ENCODE measurements at places on chromosomes 4 and X.

- DNase-seq, result no peak
- H3K4me3 ChIP-seq, result no peak overlapping the region
- H3K36me3 ChIP-seq, result no peaks in the 10 kb centered on the region
- H3K27me3 ChIP-seq, result no peaks in the 10 kb centered on the region
- H3K27ac ChIP-seq, result no peak overlapping the region
Measured at GRCh38 chr4:52296341-52296740, 245.2 kb downstream of the SPATA18 start.

DNA sequence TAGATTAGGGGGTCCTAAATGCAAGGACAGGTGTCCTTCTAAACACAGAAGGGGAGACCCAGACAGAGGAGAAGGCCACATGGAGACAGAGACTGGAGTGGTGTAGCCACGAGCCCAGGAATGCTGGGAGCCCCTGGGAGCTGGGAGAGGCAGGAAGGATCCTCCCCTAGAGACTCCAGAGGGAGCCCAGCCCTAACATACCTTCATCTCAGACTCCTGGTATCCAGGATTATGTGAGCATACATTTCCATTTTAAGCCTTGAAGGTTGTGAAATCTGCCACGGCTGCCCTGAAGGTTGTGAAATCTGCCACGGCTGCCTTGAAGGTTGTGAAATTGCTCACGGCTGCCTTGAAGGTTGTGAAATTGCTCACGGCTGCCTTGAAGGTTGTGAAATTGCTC is 148.4 kb downstream of the ASMT start:
- no peaks in the 10 kb centered on the region for H3K27me3 ChIP-seq
- no peaks in the 10 kb centered on the region for H3K36me3 ChIP-seq
- DNase-seq, result no peak
- H3K4me1 ChIP-seq, result no peaks in the 10 kb centered on the region
- no peak overlapping the region for H3K27ac ChIP-seq

GRCh38 chr4:183638436-183638835 is 20.5 kb downstream of the RWDD4 start:
- no peak for DNase-seq
- H3K4me1 ChIP-seq, result peaks cover 21% of the 10 kb centered on the region
- H3K27me3 ChIP-seq, result no peaks in the 10 kb centered on the region
- H3K4me3 ChIP-seq, result no peak overlapping the region
- H3K27ac ChIP-seq, result no peak overlapping the region

DNA sequence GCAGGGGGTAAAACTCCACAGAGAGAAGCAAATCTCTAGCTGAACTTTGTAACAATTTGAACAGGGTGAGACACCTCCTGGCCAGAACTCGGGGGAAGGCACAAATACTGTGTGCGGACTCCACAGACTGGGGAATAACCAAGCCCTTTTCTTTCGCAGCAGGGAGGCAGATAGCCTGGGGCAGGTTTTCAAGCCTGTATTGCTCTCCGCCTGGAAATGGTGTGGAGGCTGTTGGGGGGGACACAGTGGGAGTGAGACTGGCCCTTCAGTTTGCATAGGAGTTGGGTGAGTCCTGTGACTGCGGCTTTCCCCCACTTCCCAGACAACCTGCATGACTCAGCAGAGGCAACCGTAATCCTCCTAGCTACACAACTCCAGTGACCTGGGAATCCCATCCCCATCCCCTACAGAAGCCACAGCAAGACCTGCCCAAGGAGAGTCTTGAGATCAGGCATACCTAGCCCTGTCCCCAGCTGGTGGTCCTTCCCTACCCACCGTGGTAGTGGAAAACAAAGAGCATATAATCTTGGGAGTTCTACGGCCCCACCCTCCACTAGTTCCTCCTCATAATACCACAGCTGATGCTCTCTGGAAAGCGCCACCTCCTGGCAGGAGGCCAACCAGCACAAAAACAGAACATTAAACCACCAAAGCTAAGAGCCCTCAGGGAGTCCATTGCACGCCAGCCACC is 12.9 kb upstream of the SMPX start:
- H3K36me3 ChIP-seq, result no peaks in the 10 kb centered on the region
- no peak overlapping the region for H3K4me3 ChIP-seq
- H3K27ac ChIP-seq, result no peak overlapping the region
- no peaks in the 10 kb centered on the region for H3K27me3 ChIP-seq
- no peaks in the 10 kb centered on the region for H3K4me1 ChIP-seq
- no peak for DNase-seq

DNA sequence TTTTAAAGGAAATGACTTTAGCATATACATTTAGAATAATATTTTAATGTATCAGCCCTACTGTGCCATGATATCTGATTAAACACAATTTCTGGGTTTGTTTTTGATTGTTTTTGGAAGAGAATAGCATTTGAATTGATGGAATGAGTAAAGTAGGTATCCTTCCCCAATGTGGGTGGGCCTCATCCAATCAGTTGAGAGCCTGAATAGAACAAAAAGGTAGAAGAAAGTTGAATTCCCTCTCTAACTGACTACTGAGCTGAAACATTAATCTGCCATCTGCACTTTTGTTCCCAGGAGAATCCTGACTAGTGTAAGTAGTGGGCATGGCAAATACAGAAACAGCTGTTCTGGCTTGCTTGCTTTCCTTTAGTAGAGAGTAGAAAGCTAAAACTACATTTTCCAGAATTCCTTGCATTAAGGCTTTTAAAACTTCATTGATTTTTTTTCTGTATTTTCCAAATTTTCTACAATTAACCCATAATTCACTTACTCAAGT is 9.7 kb upstream of the SEC24D start:
- no peak overlapping the region for H3K27ac ChIP-seq
- no peak for DNase-seq
- H3K4me3 ChIP-seq, result no peak overlapping the region
- H3K4me1 ChIP-seq, result no peaks in the 10 kb centered on the region
- no peaks in the 10 kb centered on the region for H3K27me3 ChIP-seq

DNA sequence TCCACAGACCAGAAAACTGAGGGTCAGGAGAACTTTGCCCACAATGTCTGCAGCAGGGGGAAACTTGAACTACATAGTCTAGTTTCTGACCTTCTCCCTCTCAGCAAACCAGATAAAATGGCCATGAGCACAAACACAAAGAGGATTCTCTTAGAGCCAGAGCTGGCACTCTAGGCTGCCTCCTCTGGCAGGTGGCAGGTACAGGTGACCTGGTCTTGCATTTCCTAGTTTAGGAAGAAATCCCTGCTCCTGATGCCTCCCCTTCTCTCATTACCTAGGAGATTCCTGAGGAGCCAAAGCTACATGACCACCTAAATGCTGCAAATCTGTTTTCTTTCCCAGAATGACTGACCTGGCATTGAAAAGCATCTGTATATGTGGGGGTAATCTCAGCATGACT is 45.1 kb downstream of the ARHGEF9 start:
- no peaks in the 10 kb centered on the region for H3K27me3 ChIP-seq
- no peaks in the 10 kb centered on the region for H3K4me1 ChIP-seq
- no peak overlapping the region for H3K4me3 ChIP-seq
- DNase-seq, result no peak
- H3K36me3 ChIP-seq, result no peaks in the 10 kb centered on the region
- H3K27ac ChIP-seq, result no peak overlapping the region

DNA sequence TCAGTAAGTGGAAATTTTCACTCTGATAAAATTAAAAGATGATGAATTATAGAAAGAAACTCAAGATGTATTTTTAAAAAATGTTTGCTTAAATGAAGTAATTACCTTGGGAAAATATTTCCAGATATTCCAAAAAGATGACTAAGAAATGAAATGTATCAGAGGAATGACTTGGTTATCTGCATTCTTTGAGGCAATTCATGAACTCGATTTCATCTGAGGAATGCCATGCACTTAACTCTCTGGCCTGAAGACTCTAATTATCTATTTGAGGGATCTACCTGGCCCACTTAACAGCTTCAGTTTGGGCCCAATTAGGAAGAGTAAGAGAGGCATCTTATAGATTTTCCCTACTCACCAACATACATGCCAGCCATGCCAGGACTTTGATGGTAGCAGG is 182.3 kb downstream of the INPP4B start:
- DNase-seq, result no peak
- no peaks in the 10 kb centered on the region for H3K36me3 ChIP-seq
- no peak overlapping the region for H3K4me3 ChIP-seq
- no peaks in the 10 kb centered on the region for H3K27me3 ChIP-seq

GRCh38 chr4:93831716-93832496 is 3.4 kb downstream of the ATOH1 start:
- peaks cover 38% of the 10 kb centered on the region for H3K4me1 ChIP-seq
- H3K27me3 ChIP-seq, result no peaks in the 10 kb centered on the region
- no peaks in the 10 kb centered on the region for H3K36me3 ChIP-seq
- H3K27ac ChIP-seq, result no peak overlapping the region
- H3K4me3 ChIP-seq, result no peak overlapping the region
